SHP77 (cell line): ENCODE measurements at places on chromosomes 12 and 14.

- no peak for DNase-seq
Measured at GRCh38 chr12:127455347-127456265, 811.4 kb upstream of the TMEM132C start.

- DNase-seq: peak; percentile 88
Measured at GRCh38 chr12:46372544-46373300, at the start of gene SLC38A2. Gene SLC38A2, minus strand, starts transcription at chr12:46372773. Its CDS starts 1,480 bp downstream, at chr12:46371293.

DNA sequence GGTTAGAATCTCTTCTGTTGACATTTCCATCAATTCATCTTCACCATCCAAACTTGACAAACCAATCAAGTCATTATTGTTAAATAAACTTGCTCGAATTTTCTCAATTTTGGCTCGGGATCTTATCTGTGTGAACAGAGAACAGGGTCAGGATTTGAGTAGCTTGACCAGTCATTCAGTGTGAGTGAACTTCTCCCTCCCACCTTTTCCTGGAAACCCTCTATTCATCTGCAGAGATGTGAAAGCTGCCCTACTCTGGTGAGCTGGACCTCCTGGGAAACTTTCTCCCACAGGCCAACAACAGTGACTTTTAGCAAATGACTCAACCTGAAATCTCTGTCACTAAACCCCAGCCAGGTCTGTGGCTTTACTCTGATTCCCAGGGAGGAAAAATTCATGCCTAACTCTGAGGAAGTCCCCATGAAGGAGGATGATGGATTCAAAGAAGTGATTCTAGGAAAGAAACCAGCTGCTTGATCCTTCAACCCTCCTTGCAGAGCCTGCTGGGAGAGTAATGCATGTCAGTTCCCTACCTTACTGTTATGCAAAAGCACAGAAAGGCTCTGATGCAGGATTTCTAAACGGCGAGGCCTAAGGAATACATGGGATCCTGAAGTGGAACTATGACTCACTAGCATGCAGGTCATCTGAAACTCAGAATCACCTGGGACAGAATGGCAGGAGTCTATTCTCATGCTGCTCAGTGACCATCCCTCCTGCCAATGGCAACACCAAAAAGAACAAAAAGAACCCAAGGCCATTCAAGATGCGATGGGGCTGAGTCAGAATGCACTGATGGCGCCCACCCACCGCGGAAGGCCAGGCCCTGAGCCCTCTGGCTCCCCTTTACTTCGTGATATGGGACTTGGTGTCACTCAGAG lies 58.0 kb downstream of the TRAFD1 start:
- DNase-seq: no peak

- DNase-seq: no peak
Measured at GRCh38 chr12:68497702-68498101, 113.0 kb upstream of the RAP1B start.

DNA sequence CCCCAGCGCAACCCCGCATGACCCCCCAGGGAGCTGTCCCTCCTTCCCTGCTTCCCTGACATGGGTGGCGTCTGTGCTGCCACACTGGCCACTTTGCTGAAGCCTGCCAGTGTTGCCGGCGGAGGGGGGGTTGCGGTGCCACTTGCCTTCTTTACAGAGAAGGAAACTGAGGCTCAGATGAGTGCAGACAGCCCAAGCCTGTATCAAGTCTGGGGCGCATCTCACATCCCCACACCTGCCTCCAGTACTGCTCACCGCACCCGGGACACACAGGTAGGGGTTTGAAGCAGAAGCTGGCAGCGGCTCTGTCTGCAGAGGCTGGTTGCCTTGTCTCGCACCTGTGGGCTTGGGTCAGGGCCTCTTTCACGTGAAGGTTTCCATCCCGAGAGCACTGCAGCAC lies 104.7 kb upstream of the RTL1 start:
- DNase-seq: no peak

- DNase-seq: no peak
Measured at GRCh38 chr14:61488417-61489401, 167.3 kb downstream of the PRKCH start.

DNA sequence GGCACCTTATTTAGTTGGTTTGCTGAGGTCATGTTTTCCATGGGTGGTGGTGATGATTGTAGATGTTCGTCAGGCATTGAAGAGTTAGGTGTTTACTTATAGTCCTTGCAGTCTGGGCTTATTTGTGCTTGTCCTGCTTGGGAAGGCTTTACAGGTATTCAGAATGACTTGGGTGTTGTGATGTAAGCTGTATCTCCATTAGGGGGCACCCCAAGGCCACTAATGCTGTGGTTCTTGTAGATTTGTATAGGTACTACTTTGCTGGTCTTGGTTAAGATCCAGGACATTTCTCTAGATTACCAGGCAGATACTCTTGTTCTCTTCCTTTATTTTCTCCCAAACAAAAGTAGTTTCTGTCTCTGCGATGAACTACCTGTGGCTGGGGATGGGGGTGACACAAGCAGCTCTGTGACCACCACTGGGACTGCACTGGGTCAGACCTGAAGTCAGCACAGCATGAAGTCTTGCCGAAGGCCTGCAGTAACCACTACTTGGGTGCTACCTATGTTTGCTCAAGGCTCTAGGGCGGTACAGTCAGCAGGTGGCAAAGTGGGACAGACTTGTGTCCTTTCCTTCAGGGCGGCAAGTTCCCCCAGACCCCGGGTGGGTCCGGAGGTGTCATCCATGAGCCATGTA lies 35.8 kb upstream of the FBXO33 start:
- DNase-seq: peak; percentile 58

- no peak for DNase-seq
Measured at GRCh38 chr14:93239869-93240677, 33.0 kb downstream of the UBR7 start.

DNA sequence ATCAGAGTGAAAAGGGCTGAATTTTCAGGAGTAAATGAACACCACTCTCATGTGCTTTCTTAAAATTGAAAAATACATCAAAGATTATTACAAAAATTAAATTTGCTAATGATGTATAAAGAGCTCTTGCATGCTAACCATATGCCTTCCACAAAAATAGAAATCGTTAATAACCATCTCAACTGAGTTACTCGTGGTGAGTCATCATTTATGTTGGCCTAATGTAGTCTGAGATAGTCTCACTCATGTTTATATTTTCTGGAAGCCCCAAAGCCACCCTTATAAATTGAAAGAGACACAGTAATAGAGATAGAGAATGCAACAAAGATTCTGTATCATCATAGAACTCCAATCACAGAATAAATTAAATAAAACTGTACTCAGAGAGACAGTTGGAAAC lies 131.2 kb downstream of the KCNH5 start:
- DNase-seq: no peak

GRCh38 chr12:7395950-7396349 lies 48.0 kb downstream of the CD163L1 start:
- DNase-seq: no peak

GRCh38 chr12:49598527-49598926 lies 6.9 kb downstream of the FAM186B start:
- no peak for DNase-seq

DNA sequence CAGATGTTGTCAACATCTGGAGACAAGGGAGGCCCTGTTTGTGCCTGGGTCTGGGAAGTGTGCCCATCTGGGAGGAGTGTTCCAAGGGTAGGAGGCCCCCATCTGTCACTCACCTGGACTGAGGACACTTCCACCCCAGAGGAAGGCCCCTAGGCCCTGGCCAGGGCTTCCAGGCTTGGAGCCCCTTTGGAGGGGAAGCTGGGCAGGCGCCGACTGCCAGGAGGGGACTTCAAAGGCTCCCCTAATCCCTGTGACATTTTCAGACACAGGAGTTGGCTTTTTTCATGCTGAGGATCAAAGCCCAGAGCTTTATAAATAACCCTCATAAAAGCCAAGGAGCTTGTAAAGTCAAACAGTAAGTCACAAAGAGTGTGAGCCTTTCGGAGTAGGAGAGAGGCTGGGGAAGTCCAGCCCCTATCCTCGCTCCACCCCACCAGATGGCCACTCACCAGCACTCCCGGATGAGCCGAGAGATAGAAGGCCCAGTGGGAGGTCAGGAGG lies 17.6 kb upstream of the FAM222A start:
- DNase-seq: no peak

GRCh38 chr12:18683327-18684013 lies 54.3 kb downstream of the PLCZ1 start:
- DNase-seq: no peak
